ENCODE measurements at places on chromosomes 4 and X.

DNA sequence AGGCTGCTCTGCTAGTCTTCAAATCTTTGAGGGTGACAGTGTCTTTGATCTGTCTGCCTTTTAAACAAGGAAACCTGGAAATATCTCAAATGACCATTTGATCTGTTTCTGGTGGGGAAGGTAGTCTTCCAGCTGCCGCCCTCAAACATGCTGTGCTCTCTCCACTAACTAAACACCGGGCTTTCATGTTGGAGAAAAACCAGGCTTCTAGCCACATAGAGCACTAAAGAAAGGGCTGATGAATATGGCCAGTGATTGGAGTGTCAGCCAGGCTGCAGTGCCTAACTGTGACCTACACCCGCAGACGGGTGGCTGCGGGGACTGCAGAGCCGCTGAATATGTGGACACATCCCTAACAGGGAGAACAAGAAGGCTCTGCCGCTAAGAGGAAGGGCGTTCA, 85.9 kb downstream of the UNC5C start:
- DNase-seq = no peak

- no peak for DNase-seq
These were observed 274.7 kb downstream of the GLUD2 start for GRCh38 chrX:121322159-121322558.

DNA sequence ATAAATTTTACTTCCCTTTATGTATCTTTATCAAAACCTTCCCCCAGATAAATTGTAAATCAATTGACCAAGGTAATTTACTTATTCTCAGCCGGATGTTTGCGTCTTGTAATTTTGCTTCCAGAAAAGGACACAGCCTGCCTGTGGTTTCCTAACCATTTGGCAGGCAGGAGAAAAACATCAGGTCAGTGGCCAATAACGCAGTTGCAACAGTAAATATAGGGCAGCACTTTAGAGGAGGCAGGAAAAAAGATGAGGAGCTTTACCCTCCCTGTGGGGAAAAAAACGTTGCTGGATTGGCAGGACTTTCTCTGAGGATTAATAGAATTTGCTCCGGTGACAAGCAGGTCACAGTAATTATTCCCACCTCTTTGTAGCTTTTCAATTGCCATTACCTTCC, 2618.1 kb downstream of the ARAP2 start:
- no peak for DNase-seq

- DNase-seq = no peak
These were observed 39.5 kb upstream of the MAP3K15 start for GRCh38 chrX:19554786-19555185.

GRCh38 chrX:25105221-25105620, 89.5 kb upstream of the ARX start:
- DNase-seq = no peak

GRCh38 chr4:126992910-126993309, 639.8 kb upstream of the INTU start:
- no peak for DNase-seq

DNA sequence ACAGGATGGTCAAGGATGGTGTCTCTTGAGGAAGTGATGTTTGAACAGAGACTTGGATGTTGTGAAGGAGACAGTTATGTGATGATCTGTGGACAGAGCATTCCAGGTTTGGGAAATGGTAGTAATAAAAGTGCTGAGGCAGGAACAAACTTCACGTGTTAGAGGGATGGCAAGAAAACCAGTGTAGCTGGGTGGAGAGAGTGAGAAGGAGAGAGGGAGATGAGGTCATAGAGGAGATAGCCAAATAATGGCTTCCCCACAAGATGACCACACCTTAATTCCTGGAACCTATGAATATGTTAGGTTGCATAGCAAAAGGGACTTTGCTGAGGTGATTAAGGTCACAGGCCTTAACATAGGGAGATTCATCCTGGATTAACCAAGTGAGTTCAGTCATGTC, 75.6 kb upstream of the GPR50 start:
- no peak for DNase-seq

DNA sequence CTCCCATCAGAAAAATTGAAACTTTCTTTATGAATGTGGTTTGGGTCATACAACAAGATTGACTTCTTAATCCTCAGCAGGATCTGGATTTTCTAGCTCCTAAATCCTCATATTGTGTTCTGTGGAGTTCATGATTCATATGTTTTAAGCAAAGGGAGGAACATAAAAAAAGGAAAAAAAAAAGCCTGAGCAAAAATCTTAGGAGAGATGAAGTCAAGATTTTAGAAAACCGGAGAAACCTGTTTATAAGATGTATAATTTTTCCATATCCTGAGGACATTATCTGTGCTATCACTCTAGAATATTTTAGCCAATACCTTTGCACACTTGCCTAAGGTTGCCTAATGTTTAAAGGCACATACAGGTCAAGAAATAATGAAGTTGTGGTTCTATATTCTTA, 7.0 kb upstream of the EREG start:
- DNase-seq = no peak

- DNase-seq = no peak
These were observed 748.6 kb downstream of the STPG2 start for GRCh38 chr4:97394653-97395052.

- no peak for DNase-seq
These were observed 73.9 kb downstream of the ARHGAP6 start for GRCh38 chrX:11591723-11592346.

DNA sequence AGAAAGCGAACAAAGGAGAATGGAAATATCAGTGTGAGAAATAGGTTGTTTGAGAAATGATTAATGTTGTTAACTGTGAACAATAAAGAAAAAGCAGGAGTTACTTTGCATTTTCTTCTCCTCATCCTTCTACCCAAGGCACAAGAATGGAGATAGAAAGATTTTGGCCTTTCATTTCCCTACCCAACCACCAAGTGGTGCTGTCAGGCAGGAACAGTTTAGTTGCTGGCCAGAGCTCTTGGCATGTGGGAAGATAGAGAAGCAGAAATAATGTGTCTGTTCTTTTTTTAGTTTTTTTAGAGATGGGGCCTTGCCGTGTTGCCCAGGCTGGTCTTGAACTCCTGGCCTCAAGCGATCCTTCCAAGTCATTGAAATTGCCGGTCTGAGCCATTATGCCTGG, 12.8 kb downstream of the HOPX start:
- DNase-seq = no peak

DNA sequence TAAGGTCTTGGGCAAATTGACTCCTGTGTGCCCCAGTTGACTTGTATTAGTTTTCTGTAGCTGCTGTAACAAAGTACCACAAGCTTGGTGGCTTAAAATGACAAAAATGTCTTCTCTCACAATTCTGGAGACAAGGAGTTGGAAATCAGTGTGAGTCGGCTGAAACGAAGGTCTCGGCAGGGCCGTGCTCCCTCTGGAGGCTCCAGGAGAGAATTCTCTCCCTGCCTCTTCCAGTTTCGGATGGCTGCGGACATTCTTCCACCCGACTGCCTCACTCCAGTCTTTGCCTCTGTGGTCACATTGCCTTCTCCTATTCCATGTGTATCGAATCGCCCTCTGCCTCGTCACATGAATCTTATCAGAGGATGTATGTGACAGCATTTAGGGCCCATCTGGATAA, 66.0 kb upstream of the PHOX2B start:
- DNase-seq = no peak

- DNase-seq = no peak
These were observed 15.4 kb upstream of the SPATA4 start for GRCh38 chr4:176210579-176211296.

DNA sequence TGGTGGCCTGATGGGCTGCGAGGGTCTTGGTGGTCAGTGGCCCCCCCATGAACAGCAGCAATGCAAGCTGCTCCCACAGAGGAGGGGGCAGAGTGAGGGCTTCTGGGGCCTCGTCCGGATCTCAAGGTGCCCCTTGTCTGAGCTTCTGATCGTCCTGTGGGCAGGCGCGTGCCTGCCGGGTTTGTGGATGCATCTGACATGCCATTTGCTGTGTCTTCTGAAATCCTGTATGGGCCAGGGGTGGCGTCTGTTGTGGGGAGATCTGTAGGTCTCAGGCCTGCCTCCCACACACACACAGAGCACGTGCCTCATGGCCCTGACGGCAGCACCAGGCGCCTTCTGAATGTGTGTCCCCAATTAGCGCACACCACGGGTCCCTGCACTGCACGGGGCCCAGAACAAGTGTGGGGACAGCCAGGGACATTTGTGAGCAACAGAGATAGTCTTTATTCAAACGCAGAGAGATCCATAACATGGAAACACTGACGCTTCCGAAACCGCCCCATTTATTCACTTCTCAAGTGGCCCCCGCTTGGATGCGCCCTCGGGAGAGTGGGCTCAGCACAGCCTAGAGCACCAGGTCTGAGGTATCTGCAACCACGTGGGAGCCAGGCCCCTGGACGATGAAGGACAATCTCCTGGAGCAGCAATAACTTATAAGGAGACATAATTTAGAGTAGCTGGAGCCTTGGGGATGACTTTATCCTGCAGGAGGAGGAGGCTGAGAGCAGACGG, 5.7 kb downstream of the SPON2 start:
- DNase-seq = no peak

DNA sequence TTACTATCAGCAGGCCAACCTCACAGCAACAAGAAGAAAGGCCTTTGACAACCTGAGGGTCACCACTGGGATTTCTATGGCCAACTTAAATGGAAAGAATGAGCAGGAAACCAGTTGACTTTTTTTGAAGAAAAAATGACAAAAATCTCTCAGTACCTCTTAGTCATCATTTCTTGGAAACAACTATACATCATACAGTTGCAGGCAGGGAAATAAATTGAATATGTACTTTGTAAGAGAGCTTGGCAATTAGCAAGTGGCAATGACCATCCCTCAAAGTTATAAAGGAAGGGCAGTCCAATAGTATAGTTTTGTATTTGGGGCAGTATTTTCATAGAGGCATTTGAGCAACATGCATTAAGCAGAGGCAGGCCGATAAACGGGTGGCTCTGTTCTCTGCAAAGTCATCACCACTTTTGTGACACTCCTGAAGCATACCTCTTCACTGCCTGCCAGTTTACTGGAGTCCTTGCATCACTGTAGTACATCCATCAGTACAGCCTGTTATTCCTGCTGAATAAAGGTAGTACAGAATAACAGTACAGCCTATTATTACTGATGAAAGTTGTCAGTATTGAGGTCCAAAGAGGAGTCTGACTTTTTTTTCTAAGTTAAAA, 83.3 kb upstream of the AMELX start:
- no peak for DNase-seq

- no peak for DNase-seq
These were observed 438.7 kb upstream of the AR start for GRCh38 chrX:67104982-67105757.

DNA sequence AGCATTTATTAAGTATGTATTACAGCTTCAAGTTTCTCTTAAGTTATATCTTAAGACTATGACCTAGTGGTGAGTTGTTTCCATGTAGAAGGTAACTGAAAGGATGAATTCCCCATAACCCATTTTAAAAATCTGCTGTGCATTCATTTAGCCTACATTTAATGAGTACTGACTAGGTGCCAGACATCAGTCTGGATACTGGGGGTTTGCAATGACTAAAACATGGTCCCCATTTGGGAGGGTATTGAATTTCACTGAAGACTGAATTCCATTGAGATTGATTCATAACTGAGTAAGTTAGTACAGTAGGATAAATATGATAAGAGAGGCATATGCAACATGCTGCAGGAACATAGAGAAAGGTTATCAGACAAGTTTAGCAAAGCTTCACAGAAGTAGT, 241.5 kb downstream of the FRAS1 start:
- DNase-seq = no peak

DNA sequence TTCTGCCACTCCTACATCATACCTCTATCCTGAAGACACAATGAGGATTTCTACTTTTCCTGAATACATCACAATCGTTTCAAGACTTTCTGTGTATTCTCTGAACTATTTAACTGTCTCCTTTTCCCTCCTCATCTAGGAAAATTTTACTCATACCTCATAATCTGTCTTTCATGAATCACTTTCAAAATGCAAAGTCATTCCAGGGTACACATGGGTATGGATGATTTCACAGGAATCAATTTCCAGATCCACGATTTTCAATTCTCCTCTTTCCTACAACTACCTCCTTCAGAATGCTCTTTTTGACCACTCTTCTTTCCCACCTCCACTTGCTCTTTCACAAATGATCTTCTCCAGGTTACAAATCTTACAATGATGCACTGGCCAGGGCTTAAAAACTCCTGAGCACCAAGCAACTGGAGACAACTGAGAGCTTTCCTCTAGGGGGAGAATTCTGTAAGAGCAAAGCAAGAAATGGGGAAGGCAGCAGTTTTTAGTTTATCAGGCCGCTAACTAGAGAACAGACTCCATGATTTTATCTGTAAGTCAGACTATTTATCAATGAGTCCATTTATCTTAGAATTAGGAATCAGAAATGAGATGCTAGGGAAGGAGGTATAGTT, 116.4 kb downstream of the PPP3CA start:
- DNase-seq = no peak

GRCh38 chrX:138748480-138748879, 37.0 kb upstream of the FGF13 start:
- no peak for DNase-seq

DNA sequence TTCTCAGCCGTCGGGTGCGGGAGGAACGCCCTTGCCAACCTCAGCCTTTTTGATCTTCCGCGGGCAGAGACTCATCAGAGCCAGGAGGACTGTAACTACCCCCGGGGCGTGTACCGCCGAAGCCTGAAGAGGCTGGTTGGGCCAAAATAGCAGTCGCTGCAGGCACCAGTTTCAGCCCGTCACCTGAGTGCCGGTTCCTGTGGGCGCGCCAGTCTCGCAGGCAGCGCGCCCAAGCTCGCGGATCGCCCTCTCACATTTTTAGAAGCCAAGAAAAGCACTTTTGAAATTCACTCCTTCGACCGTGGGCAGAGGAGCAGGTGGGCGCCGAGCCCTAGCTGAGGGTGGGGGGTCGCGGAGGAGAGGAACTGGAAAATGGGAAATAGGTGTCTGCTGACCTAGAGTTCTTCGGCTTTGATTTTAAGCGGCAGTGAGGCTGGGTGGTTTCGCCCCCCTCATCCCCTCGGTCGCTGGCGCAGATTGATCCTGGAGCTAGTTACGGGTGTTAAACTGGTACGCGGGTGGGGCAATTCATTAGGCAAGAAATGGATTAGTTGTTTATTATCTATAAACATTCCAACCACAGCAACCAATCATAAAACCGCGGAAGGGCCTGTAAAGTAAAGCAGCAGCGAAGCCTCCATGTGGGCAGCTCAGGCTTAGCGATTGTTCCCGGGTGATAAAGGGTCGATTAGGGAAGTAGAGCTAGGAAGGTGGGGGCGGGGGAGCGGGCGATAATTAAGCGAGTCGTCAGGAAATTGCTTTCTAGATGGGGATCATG, 69.2 kb downstream of the FBXO8 start:
- DNase-seq = no peak

DNA sequence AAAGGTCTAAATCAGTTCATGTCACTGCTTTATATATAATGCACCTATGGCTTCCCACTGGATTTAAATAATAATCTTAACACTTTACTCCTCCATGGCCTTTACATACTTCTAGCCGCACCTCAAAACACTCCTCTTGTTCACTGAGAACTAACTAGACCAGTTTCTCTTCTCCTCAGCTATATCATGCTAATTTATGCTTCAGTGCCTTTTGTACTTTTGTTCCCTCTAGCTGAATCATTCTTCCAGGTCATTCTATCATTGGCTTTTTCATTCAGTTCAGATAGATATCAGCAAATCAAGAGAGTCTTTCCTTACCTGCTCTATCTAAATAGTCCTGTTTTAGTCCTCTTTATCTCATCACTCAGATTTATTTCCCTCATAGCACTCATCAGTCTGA, 64.2 kb downstream of the TET2 start:
- no peak for DNase-seq

GRCh38 chrX:107755721-107756120, 19.9 kb downstream of the TSC22D3 start:
- DNase-seq = no peak
